ENCODE measurements at places on chromosomes 4 and X. TPM values are rescaled to one million over a fixed set of nuclear protein-coding genes. Genes with fewer than 3 reads are reported as not detected.

GRCh38 chr4:53748328-53748772, 157.1 kb upstream of the LNX1 start:
- H3K4me3 ChIP-seq, result no peak overlapping the region
- no peak for DNase-seq
- no peak overlapping the region for H3K27ac ChIP-seq
- H3K4me1 ChIP-seq, result peaks cover 3% of the 10 kb centered on the region
- no peaks in the 10 kb centered on the region for H3K27me3 ChIP-seq
- H3K36me3 ChIP-seq, result no peaks in the 10 kb centered on the region

Gene KLHL13
- total RNA-seq, result 13.6 TPM

- no peaks in the 10 kb centered on the region for H3K36me3 ChIP-seq
- no peak overlapping the region for H3K4me3 ChIP-seq
- H3K27ac ChIP-seq, result peak overlapping the region; percentile 53
- H3K27me3 ChIP-seq, result no peaks in the 10 kb centered on the region
- peaks cover 11% of the 10 kb centered on the region for H3K4me1 ChIP-seq
- peak; percentile 75 for DNase-seq
Measured at GRCh38 chr4:56757261-56757746, 64.2 kb downstream of the SPINK2 start.

Gene ASB12
- not detected for total RNA-seq

- no peaks in the 10 kb centered on the region for H3K36me3 ChIP-seq
- H3K27me3 ChIP-seq, result no peaks in the 10 kb centered on the region
- no peak overlapping the region for H3K27ac ChIP-seq
- no peak overlapping the region for H3K4me3 ChIP-seq
Measured at GRCh38 chr4:95265814-95266740, 282.7 kb downstream of the UNC5C start.

DNA sequence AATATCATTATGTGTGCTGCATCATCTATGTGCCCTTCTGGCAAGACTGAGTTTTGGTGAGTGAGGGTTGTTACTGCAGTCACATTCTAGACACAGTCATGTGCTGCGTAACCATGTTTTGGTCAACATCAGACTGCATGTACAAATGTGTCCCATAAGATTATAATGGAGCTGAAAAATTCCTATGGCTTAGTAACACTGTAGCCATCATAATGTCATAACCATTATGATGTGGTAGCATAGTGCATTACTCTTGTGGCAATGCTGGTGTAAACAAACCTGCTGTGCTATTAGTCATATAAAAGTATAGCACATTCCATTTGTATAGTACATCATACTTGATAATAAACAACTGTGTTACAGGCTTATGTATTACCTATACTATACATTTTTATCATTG, 198.1 kb upstream of the NUDT6 start:
- H3K4me3 ChIP-seq, result no peak overlapping the region
- H3K27ac ChIP-seq, result no peak overlapping the region
- no peaks in the 10 kb centered on the region for H3K36me3 ChIP-seq
- H3K27me3 ChIP-seq, result no peaks in the 10 kb centered on the region
- peaks cover 3% of the 10 kb centered on the region for H3K4me1 ChIP-seq

Gene UGT2B7
- not detected for total RNA-seq

Gene CHRNA9
- total RNA-seq, result not detected

DNA sequence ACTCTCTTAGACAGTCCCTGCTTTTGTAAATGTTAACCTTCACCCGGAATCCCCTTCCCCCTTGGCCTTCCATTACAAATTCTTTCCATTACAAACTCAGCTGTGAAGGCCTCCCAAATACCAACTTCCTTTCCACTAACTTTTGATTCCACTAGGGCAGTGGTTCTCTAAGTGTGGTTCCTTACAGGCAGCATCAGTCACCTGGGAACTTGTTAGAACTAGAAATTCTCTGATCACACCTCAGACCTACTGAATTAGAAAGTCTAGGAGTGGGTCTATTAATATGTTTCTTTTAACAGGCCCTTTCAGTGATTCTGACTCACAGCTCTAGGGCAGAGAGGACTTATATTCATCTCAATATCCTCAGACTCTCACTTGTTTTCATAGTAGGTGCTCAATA, 19.0 kb upstream of the MRPL1 start:
- peaks cover 2% of the 10 kb centered on the region for H3K27me3 ChIP-seq
- no peak for DNase-seq
- H3K27ac ChIP-seq, result no peak overlapping the region
- no peaks in the 10 kb centered on the region for H3K4me1 ChIP-seq
- no peak overlapping the region for H3K4me3 ChIP-seq

- no peaks in the 10 kb centered on the region for H3K27me3 ChIP-seq
- no peaks in the 10 kb centered on the region for H3K4me1 ChIP-seq
- H3K27ac ChIP-seq, result no peak overlapping the region
- H3K36me3 ChIP-seq, result no peaks in the 10 kb centered on the region
- peak overlapping the region; percentile 39 for H3K4me3 ChIP-seq
Measured at GRCh38 chr4:80566203-80566872, 230.8 kb downstream of the CFAP299 start.

Gene PRSS12
- 62.2 TPM for total RNA-seq

DNA sequence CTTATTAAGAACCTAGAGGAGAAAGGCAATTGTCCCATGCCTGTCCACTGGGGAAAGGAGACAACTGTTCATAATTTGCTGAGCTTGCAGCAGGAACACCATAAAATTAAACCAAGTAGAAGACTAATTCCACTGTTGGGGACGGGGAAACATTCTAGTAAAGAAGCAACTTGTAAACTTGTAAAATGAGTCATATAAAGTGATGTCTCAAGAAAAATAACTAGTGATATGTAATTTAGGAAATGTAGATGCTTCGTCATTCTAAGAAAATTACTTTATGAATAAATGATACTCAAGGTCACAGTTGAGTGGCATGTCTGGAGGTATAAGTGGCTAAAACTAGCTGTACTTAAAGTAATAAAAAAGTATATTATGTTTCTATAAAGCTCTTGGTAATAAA, 121.2 kb upstream of the MID1 start:
- DNase-seq, result no peak
- no peaks in the 10 kb centered on the region for H3K27me3 ChIP-seq
- no peaks in the 10 kb centered on the region for H3K4me1 ChIP-seq
- no peaks in the 10 kb centered on the region for H3K36me3 ChIP-seq
- H3K27ac ChIP-seq, result no peak overlapping the region
- H3K4me3 ChIP-seq, result no peak overlapping the region

DNA sequence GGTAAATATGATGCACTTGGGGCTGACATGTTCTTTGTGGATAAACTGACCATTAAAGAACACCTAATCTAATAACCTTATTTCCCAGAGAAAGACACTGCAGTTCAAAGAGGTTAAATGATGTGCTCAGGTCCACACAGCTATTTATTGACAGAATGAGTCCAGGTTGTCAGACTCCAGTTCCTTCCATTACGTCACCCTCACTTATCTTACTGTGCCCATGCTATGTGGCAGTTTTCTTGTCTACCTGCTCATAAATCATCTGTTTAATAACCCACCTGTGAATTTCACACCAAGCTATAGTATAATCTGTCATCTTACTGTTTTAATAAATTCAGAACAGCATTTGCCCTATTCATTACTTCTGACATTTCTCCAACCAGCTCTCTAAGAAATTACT, 36.7 kb downstream of the QRFPR start:
- no peaks in the 10 kb centered on the region for H3K4me1 ChIP-seq
- no peak overlapping the region for H3K27ac ChIP-seq
- no peaks in the 10 kb centered on the region for H3K36me3 ChIP-seq
- no peak for DNase-seq
- no peaks in the 10 kb centered on the region for H3K27me3 ChIP-seq

DNA sequence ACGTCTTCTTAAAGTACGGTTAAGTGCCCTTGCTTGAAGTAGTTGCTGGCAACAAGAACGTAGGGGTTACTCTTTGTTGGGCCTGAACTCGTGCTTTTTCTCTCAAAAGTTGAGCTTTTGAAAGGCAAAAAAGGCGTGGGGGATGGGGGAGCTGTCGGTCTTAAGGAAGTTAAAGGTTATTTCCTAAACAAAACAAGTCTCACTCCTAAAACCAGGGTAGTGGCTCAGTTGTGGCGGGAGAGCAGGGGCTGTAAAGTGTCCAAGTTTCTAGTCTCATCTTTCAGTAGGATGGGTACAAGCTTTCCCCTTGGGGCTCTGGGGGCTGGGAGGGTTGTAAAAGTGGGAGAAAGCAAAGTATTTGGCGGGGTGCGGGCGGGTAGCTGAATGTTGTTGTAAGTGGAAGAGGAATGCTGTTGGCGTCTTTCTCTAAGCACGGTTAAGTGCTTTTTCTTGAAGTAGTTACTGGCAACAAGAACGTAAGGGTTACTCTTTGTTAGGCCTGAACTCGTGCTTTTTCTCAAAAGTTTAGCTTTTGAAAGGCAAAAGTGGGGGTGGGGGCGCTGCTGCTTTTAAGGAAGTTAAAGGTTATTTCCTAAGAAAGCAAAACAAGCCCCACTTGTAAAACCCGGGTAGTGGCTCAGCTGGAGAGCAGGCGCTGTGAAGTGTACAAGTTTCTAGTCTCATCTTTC, 904 bp upstream of the WDR1 start:
- H3K36me3 ChIP-seq, result peaks cover 34% of the 10 kb centered on the region
- no peak for DNase-seq
- no peaks in the 10 kb centered on the region for H3K27me3 ChIP-seq
- H3K4me1 ChIP-seq, result peaks cover 22% of the 10 kb centered on the region
- H3K27ac ChIP-seq, result peak overlapping the region; percentile 72
- peak overlapping the region; percentile 52 for H3K4me3 ChIP-seq

Gene NR0B1
- not detected for total RNA-seq

DNA sequence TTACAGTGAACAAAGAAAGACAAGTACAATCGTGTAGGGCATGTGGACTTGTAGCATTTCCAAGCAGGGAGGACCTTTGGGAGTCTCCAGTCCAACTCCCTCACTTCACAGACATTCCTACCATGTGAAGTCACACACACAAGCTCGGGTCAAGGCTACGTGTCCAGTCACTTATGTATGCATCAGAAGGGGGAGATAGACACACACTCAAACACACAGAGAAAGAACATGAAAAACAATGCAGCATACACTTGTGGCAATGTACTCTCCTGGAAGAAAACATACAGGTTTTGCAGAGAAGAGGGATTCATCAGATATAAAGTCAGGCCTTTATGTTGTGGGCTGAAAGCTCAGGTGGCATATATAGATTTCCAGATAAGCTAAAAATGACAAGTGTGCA, 136.1 kb upstream of the MID1 start:
- no peaks in the 10 kb centered on the region for H3K36me3 ChIP-seq
- no peaks in the 10 kb centered on the region for H3K27me3 ChIP-seq
- 0 out of 2 replicates have a peak, but pooled peaks cover 2% of the 10 kb centered on the region for H3K4me1 ChIP-seq
- DNase-seq, result peak; percentile 92
- H3K27ac ChIP-seq, result no peak overlapping the region

DNA sequence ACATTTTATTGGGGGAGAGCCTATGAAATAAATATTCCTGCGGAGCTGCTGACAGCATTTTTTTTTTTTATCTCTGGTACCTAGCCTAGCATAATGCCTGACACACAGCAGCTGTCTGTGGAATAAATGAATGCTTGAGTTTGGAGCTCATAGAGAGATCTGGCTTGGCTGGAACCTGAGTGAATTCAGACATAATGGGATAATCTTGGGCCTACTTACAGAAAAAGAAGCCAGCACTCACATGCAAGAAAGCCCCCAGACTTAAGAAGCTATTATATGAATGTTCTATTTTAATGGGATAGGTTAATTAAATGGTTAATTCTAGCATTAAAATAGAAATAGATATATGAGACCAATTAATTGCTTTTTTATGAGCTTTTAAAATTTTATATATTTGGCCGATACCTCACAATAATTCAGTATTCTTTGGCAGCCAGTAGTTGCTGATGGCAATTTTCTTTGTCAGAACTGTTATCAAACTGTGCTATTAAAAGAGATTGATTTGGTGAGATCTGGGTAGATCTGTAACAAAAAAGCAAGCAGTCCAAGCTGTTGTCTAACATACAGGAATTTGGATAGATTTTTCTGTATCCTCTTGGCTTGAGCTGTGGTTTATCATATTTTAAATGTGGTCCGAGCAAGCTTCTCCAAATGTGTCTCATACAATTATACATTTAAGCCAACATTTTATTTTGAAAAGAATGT, 654.2 kb downstream of the PCDH7 start:
- no peak overlapping the region for H3K4me3 ChIP-seq
- H3K36me3 ChIP-seq, result no peaks in the 10 kb centered on the region
- no peaks in the 10 kb centered on the region for H3K27me3 ChIP-seq
- no peak for DNase-seq

DNA sequence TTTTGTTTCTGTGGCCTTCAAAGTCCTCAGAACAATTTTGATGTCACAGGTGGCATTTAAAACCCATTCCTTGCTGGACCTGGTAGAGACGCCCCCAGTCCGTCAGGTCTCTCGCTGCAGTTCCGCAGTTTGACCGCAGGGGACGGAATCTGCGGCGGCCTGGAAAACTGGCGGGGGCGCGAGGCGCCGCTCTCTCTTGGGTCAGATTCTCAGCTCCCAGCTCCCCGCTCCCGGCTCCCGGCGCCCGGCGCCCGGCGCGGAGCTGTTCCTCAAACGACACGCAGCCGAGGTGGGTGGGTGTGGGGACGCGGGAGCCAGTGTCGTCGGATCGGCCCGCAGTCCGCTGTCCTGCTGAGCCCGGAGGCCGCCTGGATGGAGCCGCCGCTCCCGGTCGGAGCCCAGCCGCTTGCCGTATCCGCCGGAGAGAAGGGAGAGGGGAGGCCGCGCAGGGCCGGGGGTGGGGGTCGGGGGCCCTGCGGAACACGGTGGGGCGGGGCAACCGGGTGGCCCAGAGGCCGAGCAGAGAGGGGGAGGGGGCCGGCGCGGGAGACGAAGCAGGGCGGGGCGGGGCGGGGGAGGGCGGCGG, at the start of gene OCRL:
OCRL (plus strand) TSS at position 192 of the 586 bp plus-strand sequence; CDS start at position 373, 181 bp downstream.
- H3K36me3 ChIP-seq, result no peaks in the 10 kb centered on the region
- DNase-seq, result peak; percentile 59
- H3K27me3 ChIP-seq, result no peaks in the 10 kb centered on the region

Gene SCML1
- total RNA-seq, result 6.7 TPM

DNA sequence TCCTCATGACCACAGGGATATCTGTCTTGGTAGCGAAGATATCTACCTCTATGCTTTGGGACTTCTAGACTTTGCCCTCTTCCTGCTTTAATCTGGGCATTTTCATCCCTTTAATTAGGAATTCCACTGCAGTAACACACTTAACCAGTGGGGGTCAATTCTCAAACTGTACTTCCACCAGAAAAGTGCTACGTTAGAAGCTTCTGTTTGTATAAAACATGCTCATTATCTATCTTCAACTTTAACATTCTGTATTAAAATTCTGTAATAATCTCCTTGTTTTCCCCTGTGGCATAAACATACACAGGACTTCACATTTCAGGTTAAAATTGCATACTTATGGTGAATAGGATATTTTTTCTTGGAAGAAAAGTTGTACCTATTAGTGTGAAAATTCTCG, 105.6 kb downstream of the AMMECR1 start:
- H3K36me3 ChIP-seq, result no peaks in the 10 kb centered on the region
- no peaks in the 10 kb centered on the region for H3K27me3 ChIP-seq
- no peak overlapping the region for H3K27ac ChIP-seq
- DNase-seq, result peak; percentile 10

Gene CT83
- not detected for total RNA-seq

- DNase-seq, result no peak
- H3K36me3 ChIP-seq, result no peaks in the 10 kb centered on the region
- H3K4me1 ChIP-seq, result peaks cover 4% of the 10 kb centered on the region
- no peaks in the 10 kb centered on the region for H3K27me3 ChIP-seq
Measured at GRCh38 chrX:134528960-134529359, 69.0 kb downstream of the HPRT1 start.
